Heart right ventricle (tissue), 16 donors: ENCODE measurements at places on chromosomes 11 and 22. TPM values are rescaled to one million over a fixed set of nuclear protein-coding genes. Genes with fewer than 3 reads are reported as not detected.
A peak's percentile ranks its signal among the peaks of the same experiment; 100 is the strongest.

Gene PEX16
- 14.0 TPM for total RNA-seq

Gene MUC6
- not detected for total RNA-seq

DNA sequence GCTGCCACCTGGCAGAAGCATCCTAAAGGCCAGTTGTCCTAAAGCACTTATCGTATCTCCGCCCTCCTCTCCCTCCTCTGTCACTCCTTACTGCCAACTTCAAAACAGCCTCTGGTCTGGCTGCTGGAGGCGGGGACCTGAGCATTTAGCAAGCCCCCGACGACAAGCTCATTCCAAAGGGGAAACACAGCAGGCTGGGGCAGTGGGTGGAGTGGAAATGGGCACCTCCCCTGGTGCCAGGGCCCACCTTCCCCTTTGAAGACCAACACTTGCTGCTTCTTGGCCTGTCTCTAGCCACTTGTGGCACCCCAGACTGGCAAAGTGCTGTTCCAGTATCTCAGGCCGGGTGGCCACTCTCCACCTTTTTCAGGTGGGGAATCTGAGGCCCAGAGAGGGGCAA lies 3.6 kb downstream of the MAP3K11 start:
- H3K27me3 ChIP-seq = no peaks in the 10 kb centered on the region
- no peak for DNase-seq
- H3K4me3 ChIP-seq = peak overlapping the region; percentile 99
- H3K4me1 ChIP-seq = peaks cover 68% of the 10 kb centered on the region
- H3K27ac ChIP-seq = peak overlapping the region; percentile 99

DNA sequence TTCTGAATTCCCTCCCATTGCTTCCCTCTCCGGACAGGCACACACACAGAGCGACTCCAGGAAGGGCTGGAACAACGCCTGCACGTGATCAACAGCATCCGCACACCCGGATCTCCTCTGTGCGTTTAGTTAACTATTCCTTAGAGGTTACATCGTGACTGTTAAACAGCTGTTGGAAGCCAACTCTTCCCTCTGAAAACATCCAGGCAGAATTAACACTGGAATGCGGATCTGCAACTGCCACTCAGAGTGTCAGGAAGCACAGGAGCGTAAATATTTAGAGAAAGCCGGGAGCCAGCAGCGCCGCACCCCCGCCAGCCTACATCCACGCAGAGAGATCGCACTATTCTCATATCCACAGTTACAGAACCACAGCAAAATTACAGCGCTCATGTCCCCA lies 46.2 kb downstream of the SHANK2 start:
- no peaks in the 10 kb centered on the region for H3K4me1 ChIP-seq
- no peak overlapping the region for H3K27ac ChIP-seq
- H3K36me3 ChIP-seq = no peaks in the 10 kb centered on the region
- no peak overlapping the region for H3K4me3 ChIP-seq
- no peak for DNase-seq
- peaks cover 6% of the 10 kb centered on the region for H3K27me3 ChIP-seq

- no peak for DNase-seq
- H3K27ac ChIP-seq = peak overlapping the region; percentile 47
- no peaks in the 10 kb centered on the region for H3K4me1 ChIP-seq
- no peaks in the 10 kb centered on the region for H3K36me3 ChIP-seq
Observed at GRCh38 chr11:61742391-61742790, 10.0 kb upstream of the MYRF start.

DNA sequence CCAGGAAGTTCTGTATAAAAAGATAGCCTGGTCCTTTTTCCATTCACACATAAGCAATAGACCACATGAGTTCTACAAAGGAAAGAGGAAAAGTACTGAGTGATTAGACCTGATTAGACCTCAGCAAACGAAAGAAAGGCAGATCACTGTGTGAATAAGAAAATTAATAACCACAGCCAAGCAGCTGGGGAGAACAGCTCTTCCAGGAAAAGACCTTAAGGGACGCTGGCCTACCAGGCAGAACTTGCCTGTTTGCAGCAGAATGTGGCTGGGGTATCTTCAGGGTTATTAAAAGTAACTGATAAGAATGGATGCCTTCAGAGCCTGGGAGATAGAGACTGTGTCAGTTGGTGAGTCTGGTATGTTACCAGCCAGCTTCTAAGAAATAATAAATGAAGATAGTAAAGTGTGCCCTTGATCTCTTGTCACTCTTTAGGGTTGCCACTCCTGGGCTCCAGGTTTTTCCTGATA lies 172.9 kb downstream of the DBX1 start:
- no peaks in the 10 kb centered on the region for H3K27me3 ChIP-seq
- H3K36me3 ChIP-seq = no peaks in the 10 kb centered on the region
- DNase-seq = no peak

Gene KBTBD3
- 7.8 TPM for total RNA-seq
